Gastrocnemius medialis (tissue), 4 donors: ENCODE measurements at places on chromosomes 6 and 20.

DNA sequence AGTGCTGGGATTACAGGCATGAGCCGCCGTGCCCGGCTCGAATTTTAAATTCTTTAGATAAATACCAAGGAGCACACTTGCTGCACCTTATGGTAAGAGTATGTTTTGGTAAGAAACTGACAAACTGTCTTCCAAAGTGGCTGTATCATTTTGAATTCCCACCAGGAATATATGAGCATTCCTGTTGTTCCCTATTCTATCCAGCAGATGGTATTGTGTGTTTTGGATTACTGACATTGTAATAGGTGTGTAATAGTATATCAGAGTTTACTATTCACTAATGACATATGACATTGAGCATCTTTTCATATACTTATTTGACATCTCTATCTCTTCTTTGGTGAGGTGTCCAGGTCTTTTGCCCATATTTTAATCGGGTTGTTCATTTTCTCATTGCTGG is 40.5 kb downstream of the TGM6 start:
- no peak overlapping the region for H3K27ac ChIP-seq
- no peaks in the 10 kb centered on the region for H3K27me3 ChIP-seq
- no peaks in the 10 kb centered on the region for H3K4me1 ChIP-seq
- no peaks in the 10 kb centered on the region for H3K36me3 ChIP-seq
- DNase-seq, result no peak

DNA sequence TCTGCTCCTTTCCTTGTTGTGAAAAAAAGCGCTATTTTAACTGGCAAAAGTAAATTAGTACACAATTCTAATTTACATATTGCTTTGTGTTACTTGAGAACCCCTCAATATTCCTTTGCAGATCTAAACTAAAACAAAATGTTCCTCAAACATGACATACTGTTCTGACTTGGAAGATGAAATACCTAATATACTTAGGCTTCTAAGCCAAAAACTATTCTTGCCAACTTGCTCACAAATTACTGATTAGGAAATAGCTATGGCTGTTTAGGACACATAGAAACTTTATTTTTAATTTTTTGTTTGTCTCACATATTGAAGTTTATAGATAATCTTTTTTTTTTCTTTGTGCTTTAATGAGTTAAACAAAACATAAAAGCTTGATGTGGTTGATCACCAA is 542.2 kb downstream of the GRIK2 start:
- no peak overlapping the region for H3K4me3 ChIP-seq
- no peaks in the 10 kb centered on the region for H3K4me1 ChIP-seq
- no peak overlapping the region for H3K27ac ChIP-seq
- no peaks in the 10 kb centered on the region for H3K36me3 ChIP-seq
- no peaks in the 10 kb centered on the region for H3K27me3 ChIP-seq

GRCh38 chr6:167105060-167105459 is 17.8 kb upstream of the CCR6 start:
- no peak overlapping the region for H3K4me3 ChIP-seq
- no peaks in the 10 kb centered on the region for H3K27me3 ChIP-seq
- no peak for DNase-seq
- H3K4me1 ChIP-seq, result no peaks in the 10 kb centered on the region

DNA sequence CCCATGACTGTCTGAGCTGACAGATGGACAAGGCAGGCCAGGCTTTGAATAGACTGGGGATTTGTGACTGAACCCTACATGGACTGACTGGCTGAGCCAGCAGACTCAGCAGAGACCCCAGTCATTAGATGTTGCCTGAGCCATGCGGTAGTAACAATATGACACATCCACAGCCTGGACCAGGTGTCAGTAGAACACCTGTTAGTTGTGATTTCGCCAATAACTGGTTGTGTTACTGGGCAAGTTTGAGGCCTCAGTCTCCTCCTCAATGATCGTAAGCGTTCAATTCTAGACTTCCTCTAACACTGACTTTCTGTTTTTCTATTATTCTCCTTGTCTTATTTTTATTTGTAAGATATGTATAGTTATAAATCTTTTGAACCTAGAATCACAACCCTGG is 311.9 kb upstream of the MAP3K7 start:
- DNase-seq, result no peak
- no peak overlapping the region for H3K4me3 ChIP-seq

DNA sequence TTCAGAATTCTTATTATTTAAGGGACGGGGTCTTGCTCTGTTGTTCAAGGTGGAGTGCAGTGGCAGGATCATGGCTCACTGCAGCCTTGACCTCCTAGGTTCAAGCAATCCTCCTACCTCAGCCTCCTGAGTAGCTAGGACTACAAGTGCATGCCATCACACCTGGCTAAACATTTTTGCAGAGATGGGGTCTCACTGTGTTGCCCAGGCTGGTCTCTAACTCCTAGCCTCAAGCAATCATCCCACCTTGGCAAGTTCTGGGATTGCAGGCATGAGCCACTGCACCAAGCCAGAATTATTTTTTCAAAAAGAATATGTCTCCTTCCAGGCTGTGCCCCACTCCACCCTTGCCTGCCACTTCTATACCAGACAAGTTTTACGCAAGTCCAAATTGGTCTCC is 190.1 kb upstream of the SUPT3H start:
- H3K4me3 ChIP-seq, result no peak overlapping the region
- H3K27ac ChIP-seq, result no peak overlapping the region
- H3K27me3 ChIP-seq, result no peaks in the 10 kb centered on the region
- no peak for DNase-seq
